ENCODE measurements at places on chromosomes 6 and 20.

DNA sequence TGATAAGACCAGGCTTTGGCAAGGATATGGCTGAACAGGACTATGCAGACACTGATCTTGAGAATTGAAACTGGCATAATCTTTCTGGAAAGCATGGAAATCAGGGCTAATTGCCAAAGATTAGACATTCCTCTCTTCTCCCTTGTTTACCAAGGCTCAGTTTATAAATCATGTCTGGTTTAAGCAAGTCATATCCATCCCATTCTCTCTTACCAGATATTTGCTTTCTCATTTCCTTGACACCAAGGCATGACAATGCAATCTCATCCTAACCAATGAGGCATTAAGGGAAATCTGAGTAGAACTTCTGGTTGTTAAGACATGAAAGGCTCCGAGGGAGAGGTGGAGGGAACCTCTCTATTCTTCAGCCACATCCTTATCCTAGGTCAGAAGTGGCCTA, 110.3 kb upstream of the CEP85L start:
- no peak for DNase-seq

GRCh38 chr6:142184307-142184706, 37.2 kb downstream of the VTA1 start:
- DNase-seq, result no peak

GRCh38 chr6:129007701-129008373, 124.9 kb downstream of the LAMA2 start:
- DNase-seq, result no peak

GRCh38 chr6:23659125-23659524, 466.9 kb upstream of the NRSN1 start:
- peak; percentile 70 for DNase-seq

DNA sequence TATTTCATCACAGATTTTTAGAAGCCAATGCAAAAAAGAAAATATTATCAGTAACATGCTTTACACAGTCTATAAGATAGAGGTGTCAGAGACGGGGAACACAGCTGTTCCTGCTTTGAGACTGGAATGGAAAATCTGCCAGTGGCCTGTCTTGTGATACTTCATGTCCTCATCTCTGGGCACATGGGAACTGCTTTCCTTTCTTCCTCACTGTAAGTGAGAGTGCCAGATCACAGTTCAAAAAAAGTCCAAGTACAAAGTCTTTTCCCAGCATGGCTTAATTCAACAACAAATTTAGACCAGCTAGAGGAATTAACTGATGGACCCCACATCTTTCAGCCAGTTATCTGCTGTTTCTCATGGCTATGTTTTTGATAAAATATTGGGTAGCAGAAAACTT, 490.4 kb downstream of the CDKAL1 start:
- DNase-seq, result no peak

GRCh38 chr6:52725535-52726192, 37.6 kb downstream of the GSTA2 start:
- DNase-seq, result no peak

- no peak for DNase-seq
These were observed 26.4 kb downstream of the GDAP1L1 start for GRCh38 chr20:44273231-44274215.

GRCh38 chr20:21325296-21325695, 22.2 kb downstream of the XRN2 start:
- no peak for DNase-seq

GRCh38 chr6:73675466-73676098, 20.4 kb upstream of the CD109 start:
- peak; percentile 38 for DNase-seq

GRCh38 chr6:3388786-3389185, 68.1 kb downstream of the SLC22A23 start:
- DNase-seq, result no peak

- peak; percentile 87 for DNase-seq
These were observed 315.9 kb downstream of the NKAIN2 start for GRCh38 chr6:124119596-124119995.

GRCh38 chr20:1844325-1845162, 50.7 kb upstream of the SIRPA start:
- DNase-seq, result peak; percentile 76

DNA sequence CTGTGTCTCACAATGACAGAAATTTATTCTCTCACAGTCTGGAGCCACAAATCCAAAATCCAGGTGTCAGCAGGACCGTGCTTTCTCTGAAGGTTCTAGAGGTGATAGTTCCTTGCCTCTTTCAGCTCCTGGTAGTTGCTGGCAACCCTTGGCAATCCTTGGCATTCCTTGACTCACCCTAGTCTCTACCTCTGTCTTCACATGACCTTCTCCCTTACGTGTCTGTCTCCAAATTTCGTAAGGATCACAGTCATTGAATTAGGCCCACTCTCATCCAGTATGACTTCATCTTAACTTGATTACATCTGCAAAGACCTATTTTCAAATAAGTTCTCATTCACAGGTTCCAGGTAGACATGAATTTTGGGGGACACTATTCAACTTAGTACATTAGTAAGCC, 143.1 kb downstream of the CEP57L1 start:
- DNase-seq, result no peak

DNA sequence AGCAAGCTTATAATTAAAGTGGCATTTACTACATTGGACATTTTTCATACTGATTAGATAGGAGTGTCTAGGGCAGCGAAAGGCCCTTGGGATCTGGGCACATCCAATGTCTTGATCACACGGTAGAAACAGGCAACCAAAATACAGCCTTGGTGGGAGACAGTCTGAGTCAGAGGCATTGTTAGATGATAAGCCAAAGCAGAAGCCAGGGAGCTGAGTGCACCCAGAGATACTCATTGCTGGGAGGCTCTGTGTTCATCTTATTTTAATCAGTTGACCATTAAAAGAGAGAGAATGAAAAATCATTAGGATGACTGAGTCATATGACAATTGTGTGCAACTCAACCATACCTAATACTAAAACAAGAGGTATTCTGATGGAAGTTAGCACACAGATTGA, 109.5 kb downstream of the LCA5 start:
- DNase-seq, result no peak

DNA sequence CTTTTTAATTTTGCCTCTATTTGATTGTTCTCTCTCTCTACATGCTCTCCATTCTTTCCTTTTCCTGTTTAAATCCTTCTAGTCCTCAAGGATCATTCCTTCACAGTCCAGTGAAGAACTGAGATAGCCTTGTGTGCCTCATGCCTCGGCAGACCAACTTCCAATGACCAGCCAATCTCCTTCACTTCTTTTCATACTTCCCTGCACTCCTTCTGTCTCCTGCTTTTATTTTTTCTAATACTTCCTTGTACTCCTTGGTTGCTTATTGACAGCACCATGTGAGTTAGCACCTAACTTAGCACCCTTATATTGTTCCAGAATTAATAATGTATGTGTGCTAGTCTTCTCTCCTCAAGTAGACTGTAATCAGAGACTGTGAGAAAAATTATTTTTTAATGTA, 246.8 kb downstream of the ADGRG6 start:
- no peak for DNase-seq

- DNase-seq, result no peak
These were observed 18.8 kb downstream of the TDRD6 start for GRCh38 chr6:46706464-46706863.

GRCh38 chr20:631101-631500, 21.0 kb upstream of the TCF15 start:
- DNase-seq, result no peak

DNA sequence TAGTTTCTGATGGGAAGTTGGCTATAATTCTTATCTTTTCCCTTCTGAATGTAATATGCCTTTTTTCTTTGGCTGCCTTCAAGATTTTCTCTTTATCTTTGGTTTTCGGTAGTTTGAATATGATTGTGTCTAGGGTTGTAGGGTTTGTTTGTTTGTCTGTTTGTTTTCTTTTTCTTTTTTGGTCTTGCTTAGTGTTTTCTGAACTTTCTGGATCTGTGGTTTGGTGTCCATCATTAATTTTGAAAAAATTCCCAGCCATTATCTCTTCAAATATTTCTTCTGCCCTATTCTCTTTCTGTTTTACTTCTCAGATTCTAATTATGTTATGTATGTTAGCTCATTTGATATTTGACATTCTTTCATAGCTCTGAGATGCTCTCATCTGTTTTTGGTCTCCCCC, 79.4 kb downstream of the CHMP4B start:
- DNase-seq, result no peak

GRCh38 chr20:64041781-64042053, 5.7 kb downstream of the C20orf204 start:
- peak; percentile 47 for DNase-seq

- DNase-seq, result no peak
These were observed 92.8 kb upstream of the FRMD1 start for GRCh38 chr6:168171673-168172353.

DNA sequence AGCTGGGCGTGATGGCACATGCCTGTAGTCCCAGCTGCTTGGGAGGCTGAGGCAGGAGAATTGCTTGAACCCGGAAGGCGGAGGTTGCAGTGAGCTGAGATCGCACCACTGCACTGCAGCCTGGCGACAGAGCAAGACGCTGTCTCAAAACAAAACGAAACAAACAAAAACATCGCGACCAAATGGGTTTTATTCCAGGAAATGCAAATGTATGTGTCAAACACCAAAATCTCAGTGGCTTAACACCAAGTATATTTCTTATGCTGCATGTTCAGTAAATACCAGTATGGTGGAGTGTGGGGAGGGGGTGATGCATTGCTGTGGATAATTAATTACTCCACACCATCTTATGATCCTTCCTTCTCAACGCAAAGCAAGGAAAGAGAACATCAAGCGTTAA, 28.1 kb downstream of the ACTR5 start:
- DNase-seq, result no peak

DNA sequence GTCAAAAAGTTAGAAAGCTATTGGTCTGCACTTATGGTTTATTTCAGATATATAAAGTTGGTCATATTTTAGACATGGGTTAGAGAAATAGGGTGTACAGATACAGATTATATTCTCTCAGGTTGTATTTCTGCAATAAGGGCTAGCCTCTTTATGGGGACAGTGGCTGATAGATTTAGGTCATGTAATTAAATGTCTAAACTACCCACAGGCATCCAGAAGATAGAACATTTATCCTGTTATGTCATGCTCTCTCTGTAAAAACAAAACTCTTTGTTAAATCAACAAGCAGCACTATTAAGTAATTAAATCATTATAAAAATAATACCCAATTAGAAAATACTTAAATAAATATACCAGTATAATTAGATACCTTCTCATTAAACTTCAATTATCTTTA, 612.6 kb upstream of the CITED2 start:
- DNase-seq, result no peak

- DNase-seq, result no peak
These were observed 49.0 kb downstream of the SCAF8 start for GRCh38 chr6:154782193-154782592.

DNA sequence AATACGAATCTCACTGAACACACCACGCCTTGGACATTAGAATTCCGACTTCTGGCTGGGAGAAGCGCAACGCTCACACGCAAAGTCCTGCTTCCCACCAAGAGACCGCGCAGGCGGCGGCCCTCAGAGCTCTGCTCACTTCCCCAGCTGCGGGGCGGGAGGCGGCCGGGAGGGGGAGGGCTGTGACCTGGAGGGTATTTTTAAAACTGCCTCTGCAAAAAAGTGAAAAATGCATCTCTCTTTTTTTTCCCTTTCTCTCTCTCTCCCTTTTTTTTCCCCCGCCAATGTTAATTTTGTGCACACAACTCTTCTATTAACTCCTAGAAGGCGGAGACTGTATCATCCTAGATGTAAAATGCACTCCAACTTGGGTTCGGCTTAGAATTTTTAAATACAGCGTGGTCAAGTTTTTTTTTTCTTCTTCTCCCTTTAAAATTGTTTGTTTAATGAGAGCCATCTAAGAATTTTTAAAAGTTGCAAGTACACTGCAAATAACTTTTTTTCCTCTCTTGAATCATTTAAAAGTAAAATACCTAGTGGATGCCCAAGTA, 66.4 kb downstream of the STX11 start:
- no peak for DNase-seq

- peak; percentile 43 for DNase-seq
These were observed 20.0 kb downstream of the IRF4 start for GRCh38 chr6:411402-412145.
